ENCODE measurements at places on chromosomes 5 and 9. TPM values are rescaled to one million over a fixed set of nuclear protein-coding genes. Genes with fewer than 3 reads are reported as not detected.

The ADAMTSL2 gene
- total RNA-seq, result not detected

The ANKDD1B gene
- total RNA-seq, result not detected

The FSD1L gene
- 4.6 TPM for total RNA-seq

The PCDHB14 gene
- 0.08 TPM for total RNA-seq

The SEMA6A gene
- total RNA-seq, result 0.10 TPM

The GPX8 gene
- 34.2 TPM for total RNA-seq

The MEIKIN gene
- not detected for total RNA-seq

The TMEM174 gene
- total RNA-seq, result not detected

The CEL gene
- total RNA-seq, result 0.40 TPM

The PCDHA13 gene
- 0.06 TPM for total RNA-seq

The CNTNAP3 gene
- total RNA-seq, result 10.0 TPM

The DBH gene
- total RNA-seq, result not detected

The CHSY3 gene
- total RNA-seq, result 0.09 TPM

The SPINK5 gene
- total RNA-seq, result not detected

The MARCHF11 gene
- total RNA-seq, result not detected

The ZDHHC11B gene
- total RNA-seq, result 1.1 TPM

The OMD gene
- not detected for total RNA-seq

The PPIC gene
- 17.0 TPM for total RNA-seq

The MLANA gene
- not detected for total RNA-seq

The KLF4 gene
- total RNA-seq, result 33.7 TPM

The CDK9 gene
- 54.4 TPM for total RNA-seq

The HAPLN1 gene
- total RNA-seq, result not detected

The AGPAT2 gene
- 101 TPM for total RNA-seq

The COL15A1 gene
- 0.63 TPM for total RNA-seq

The NSD1 gene
- total RNA-seq, result 18.9 TPM

The EXD3 gene
- 5.6 TPM for total RNA-seq

The FOXD4L5 gene
- 0.03 TPM for total RNA-seq

The OTULINL gene
- 24.0 TPM for total RNA-seq

The ACSL6 gene
- 0.22 TPM for total RNA-seq

The HMMR gene
- 21.5 TPM for total RNA-seq

The RECK gene
- 6.0 TPM for total RNA-seq

The ADRA1B gene
- 20.4 TPM for total RNA-seq

The CCNO gene
- 4.3 TPM for total RNA-seq

The PCDHGA8 gene
- total RNA-seq, result 0.05 TPM

The STK10 gene
- 20.8 TPM for total RNA-seq

The ELOVL7 gene
- total RNA-seq, result 12.1 TPM

The TLX3 gene
- total RNA-seq, result not detected

The CPLANE1 gene
- 3.2 TPM for total RNA-seq

The CDKN2B-AS1 gene
- total RNA-seq, result not detected

The COL27A1 gene
- total RNA-seq, result 9.9 TPM

The LHX6 gene
- total RNA-seq, result 2.4 TPM
